ENCODE measurements at places on chromosomes 5 and 9.

DNA sequence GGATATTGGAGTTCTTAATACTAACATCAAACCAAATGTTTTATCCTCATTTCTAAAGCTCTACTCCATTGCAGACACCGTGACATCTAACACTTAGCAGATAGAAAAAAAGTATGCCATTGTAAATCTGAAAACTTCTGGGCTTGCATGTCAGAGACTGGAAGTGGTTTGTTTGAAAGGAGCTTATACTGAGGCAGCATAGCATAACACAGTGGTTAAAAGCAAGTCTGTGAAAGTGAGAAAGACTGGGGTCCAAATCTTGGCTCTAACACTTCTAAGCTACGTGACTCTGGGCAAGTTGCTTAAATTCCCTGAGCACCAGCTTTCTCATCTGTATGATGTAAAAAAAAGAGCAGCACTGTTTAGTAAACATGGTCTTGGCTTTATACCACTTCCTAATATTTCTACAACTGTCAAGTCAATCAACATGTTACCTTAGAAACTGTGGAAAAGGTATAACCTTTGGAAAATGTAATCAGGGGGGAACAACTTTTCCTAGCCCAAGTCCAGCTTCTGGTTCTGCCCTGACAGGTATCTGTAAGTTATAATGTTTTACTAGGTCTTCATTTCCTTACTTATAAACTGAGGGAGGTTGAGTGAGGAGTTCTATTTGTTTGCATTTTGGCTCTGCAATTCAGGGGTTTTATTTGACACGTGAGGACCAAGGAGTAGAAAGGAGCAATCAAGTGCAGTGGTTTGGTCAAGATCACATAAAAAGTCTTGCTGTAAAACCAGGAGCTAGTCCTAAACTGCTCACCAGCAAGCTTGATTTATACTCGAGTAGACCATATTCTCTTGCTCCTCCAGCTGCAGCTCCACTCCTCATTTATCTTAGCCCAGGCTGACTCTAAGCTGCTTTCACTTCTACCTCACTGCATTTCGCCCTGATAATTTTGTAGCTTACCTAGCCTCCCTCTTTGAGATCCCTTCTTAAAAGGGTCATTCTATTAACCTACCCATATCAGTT lies 541.0 kb downstream of the RAB3C start:
- peak; percentile 63 for DNase-seq

DNA sequence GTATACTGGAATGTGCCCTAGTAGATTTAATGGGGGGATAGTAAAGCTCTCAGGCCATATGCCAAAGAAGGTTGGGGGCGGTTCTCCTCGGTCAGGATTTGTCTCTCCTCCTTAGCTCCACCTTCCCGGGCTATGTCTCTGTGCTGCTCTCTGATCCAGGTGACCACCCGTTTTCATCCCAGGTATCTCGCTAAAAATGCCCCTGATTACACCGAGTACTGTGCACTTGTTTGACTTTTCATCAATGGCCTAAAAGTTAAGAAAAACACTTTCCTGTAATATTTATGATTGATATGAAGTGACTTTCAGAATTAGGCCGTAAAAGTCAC lies 724 bp downstream of the NDUFS6 start:
- DNase-seq: peak; percentile 24

GRCh38 chr5:37580106-37580505 lies 201.0 kb downstream of the WDR70 start:
- DNase-seq: no peak

- DNase-seq: peak; percentile 42
Observed at GRCh38 chr9:110623462-110624025, 44.0 kb upstream of the SVEP1 start.

DNA sequence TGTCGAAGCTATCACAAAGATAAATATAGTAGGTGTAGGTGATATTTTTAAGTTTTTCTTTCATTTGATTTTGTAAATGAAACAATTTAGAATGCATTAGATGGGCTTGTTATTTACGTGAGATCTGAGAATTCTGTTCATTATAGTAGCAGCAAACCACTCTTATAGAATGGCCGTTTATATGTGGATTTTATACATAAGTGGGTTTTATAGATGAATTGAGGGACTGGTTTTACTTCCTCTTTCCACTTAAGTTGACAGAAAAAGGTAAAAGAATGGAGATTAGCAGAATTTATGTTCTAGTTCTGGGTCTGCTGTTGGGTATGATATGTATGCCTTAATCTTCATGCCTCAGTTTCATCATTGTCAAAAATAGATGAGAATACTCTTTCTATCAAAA lies 5.6 kb downstream of the RMI1 start:
- DNase-seq: no peak

Measured in activated CD4-positive, alpha-beta T cell treated with anti-CD3 and anti-CD28 coated beads, Interleukin-2, Interleukin-6, amounts not matched to agents 100 ng/mL and 50 ng/mL, durations not matched to agents 16 hours and 8 hours (primary cell).